ENCODE measurements at places on chromosomes 16 and 17.
A peak's percentile ranks its signal among the peaks of the same experiment; 100 is the strongest.

DNA sequence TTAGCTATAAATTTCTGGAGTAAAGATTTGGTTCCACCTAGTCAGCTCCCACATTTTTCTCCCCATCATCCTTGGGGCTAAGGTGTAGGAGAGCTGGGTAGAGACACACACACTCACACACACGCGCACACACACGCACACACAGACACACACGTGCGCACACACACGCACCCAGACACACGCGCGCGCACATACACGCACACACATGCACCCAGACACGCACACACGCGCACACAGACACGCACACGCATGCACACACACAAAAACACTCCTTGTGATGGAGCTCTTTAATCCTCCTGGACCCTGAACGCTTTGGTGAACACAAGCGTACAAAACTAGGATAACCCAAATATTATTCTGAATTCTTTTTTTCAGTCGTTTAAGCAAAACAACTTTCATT lies 253.6 kb downstream of the C16orf95 start:
- DNase-seq = no peak

GRCh38 chr16:72149676-72150464 lies 22.1 kb downstream of the PMFBP1 start:
- no peak for DNase-seq

- DNase-seq = no peak
These were observed 277.2 kb upstream of the CCL2 start for GRCh38 chr17:33977729-33978514.

DNA sequence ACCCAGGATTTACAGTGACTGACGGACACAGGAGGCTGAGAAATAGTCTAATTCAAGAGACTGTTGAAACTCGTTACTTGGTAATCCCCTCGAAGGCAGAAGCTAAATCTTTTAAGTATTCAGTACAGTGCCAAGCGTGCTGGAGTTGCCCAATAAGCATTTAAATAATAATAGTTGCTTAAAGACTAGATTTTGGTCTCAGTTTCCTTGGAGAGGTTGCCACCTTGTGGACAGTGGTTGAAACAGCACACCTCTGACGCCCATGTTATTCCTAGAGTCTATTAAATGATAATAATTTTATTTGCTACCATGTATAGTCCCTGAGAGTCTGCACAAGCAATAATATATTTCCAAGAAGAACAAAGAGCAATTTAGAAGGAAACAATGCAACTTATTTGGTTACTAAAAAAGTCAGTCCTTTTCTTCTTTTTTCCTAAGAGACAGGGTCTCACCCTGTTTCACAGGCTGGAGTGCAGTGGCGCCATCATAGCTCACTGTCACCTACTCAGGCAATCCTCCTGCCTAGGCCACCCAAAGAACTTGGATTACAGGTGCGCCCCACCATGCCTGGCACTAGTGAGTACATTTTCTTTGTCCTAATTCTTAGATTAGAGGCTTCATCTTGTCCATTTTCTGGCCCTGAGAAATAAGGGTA lies 138.0 kb upstream of the NUDT7 start:
- DNase-seq = peak; percentile 61

GRCh38 chr17:4003131-4003500 lies 38.9 kb upstream of the ATP2A3 start:
- DNase-seq = no peak

DNA sequence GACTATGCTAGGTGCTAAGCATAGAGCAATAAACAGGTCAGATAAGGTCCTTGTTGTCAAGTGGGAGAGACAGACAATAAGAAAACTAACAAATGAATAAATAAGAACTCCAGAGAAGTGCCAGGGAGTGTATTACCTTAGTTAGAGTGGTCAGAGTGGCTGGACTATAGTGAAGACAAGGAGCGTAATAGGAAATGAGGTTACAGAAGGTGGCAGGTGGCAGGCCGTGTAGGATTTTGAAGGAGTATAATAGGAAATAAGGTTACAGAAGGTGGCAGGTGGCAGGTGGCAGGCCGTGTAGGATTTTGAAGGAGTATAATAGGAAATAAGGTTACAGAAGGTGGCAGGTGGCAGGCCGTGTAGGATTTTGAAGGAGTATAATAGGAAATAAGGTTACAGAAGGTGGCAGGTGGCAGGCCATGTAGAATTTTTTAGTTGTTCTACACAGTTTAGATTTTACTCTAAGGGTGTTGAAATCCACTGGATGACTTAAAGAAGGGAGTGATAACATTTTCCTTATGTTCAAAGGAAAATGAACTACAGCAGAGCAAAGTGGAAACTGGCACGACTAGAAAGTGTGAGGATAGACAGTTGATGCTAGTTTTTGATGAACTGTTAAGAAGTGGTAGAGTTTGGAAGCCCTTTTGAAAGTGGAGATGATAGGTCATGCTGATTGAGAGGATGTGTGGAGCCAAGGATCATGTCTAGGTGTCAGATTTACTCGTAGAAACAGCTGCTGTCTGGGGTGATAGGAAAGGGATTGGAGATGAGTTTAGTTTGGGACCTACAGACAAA lies 3.6 kb upstream of the KRTAP3-1 start:
- no peak for DNase-seq

GRCh38 chr17:73497721-73498120 lies 146.5 kb downstream of the SDK2 start:
- no peak for DNase-seq
